ENCODE measurements at places on chromosomes 1 and 21.
A peak's percentile ranks its signal among the peaks of the same experiment; 100 is the strongest.

GRCh38 chr1:186326009-186326408, 49.0 kb downstream of the TPR start:
- DNase-seq, result no peak

- no peak for DNase-seq
Observed at GRCh38 chr1:57632401-57632800, 208.5 kb upstream of the DAB1 start.

DNA sequence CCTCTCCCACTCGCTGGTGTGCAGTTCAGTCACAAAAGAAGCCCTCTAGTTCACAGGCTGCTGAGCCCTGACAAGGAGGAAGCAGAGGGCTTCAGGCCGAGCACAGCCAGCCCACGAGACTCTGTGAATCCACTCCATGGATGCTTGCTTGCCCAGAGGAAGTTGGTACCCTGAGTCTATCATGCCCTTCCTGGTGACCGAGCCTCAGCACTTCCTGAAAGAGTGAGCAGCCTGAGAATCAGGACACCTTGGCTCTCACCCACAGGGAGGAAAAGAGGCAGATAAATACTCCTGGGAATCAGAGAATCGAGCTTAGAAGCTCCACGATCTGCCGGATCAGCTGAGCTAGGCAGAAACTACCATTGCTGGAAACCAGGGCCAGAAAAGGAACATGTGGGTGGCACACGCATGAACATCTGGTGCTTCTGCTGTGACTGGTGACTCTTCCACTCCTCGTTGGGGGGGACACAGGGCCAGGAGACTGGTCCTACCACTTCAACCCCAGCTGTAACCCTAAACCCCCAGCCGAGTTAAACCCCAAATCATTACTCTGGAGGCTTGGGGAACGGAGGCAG, 376.3 kb upstream of the CAMK1G start:
- no peak for DNase-seq

- DNase-seq, result no peak
Observed at GRCh38 chr1:26164861-26165842, 3.6 kb downstream of the C1orf232 start.

DNA sequence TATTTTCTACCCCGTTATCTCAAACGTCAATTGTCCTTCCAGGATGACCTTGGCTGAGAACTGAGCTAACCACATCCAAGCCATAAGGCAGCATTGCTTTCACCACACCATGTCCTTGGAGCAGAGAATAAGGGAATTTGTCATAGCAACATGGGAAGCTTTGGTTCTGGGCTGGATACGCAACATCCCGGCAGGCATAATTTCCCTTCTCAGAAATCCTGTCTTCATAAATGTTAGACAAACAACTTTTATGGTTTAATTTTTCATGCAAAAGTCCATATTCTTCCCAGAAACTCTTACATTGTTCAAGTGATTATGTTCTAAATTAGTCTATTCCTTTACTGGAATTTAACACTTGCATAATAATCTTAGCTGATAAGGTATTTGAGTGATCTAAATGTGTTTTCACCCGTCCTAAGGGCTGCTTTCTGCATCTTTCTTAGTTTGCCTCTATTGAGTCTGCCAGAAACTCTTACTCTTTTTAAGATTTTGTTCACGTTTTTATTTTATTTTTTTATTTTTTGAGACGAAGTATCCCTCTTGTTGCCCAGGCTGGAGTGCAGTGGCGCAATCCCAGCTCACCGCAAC, 51.8 kb downstream of the KCNJ15 start:
- DNase-seq, result no peak

DNA sequence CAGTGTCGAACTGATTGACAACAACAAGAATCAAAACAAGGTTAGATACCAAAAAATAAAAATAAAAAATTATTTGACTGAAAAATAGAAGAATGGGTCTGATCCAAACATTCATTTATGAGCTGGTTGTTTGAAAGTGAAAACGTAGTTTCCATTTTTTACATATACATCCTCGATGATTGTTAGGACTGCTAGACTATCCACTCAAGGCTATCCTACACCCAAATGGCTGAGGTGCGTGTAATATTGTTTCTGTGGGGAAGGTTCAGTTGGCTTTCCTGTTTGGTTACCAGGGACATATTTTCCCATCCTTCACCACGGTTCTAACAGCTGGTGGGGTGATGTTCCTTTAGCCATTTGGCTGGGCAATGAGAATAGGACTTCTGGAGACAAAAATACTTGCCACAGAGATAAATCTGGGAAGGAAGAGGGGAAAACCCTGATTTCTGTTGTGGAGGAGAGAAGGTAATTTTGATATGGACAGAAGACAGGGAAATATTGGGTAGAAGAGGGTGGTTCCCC, 66.3 kb downstream of the MAP3K7CL start:
- no peak for DNase-seq

DNA sequence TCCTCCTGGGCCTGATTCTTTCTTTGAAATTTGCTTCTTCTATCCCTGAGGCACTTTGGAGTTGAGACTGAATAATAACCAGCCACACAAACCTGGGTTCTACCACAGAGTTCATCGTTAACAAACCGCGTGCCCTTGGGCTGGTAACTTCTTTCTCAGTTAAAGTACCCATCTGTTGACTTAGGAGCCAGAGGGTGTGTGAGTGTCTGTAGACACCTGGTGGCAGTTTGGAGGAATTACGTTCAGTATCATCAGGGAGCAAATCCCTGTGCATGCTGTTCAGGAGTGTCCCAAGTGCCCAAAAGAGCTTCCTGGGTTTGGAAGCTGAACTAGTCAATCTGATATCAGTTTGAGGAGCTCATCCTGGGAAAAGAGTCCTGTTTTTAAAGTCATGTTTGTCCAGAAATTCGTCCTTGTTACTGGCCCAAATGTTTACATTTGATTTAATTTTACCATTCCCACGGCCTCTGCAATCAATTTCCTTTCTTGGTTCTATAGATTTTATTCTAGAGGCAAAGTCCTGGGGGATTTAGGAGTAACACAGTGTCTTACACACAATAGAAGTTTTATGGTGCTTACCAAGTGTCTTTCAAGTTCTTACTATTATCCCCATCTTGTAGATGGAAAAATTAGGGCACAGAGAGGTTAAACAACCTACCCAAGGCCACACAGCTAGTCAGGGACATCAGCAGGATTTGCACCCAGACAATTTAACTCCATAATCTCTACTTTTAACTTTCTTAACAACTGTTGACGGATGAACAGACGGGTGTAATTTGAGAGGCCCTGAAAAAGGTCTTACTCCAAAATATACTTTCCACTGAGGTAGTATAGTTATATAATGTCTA, 26.7 kb upstream of the RPTN start:
- peak; percentile 63 for DNase-seq

- no peak for DNase-seq
Observed at GRCh38 chr1:210992837-210993236, 141.1 kb downstream of the KCNH1 start.

- DNase-seq, result no peak
Observed at GRCh38 chr1:172971241-172971640, 79.5 kb downstream of the TNFSF18 start.

- DNase-seq, result no peak
Observed at GRCh38 chr1:91697416-91697815, 188.5 kb downstream of the TGFBR3 start.

DNA sequence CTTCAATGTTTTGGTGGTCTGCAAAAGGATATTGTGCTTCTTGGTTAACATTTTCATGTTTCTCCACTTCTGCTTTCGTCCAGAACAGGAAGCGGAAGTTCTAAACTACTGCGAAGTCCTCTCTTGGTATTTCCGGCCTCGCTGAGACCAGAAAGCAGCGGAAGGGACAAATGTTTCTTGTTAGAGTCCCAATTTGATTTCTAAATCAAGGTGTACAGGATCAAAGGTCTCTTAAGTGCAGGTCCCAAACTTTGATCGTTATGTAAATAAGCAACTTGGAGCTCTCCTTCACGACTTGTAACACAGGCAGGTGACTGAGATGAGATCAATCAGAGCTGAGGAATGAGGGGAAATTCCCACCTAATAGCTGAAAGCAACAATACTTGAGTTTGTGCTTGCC, 40.1 kb upstream of the HMCN1 start:
- DNase-seq, result no peak

DNA sequence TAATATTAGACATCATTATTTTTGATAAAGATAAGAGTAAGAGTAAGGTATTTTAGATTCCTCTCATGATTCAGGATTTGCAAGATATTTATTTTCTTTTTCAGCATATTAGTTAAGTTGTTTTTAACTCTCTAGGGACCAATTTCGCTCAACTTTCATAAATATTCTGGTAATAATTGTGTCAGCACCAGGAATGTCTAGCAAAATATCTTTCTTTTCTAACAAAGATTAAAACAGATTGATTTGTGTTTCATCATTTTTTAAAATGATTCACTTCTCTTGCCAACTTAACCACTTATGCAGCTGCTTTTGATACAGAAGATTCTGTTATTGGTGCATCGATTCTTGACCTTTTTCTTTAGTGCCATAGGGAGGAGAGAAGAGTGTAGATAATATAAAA, 172.8 kb upstream of the PTGFR start:
- DNase-seq, result no peak

DNA sequence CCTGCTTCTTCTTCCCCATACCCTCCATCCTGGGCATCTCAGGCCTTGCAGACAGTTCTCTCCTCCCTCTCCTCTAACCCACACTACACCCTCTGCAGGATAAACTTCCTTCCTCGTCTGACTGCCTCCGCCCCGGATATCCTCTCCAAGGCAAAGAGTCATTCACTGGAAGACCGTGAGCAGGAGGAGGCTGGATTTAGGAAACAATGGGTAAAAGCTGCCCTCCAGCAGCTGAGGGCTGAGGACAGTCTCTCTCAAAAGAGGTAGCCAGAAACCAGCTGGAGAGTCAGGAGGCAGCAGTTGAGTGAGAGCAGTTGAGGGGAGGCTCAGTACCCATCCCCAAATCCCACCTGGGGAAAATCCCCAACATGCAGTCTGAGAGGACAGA, 1.4 kb downstream of the CSRP1 start:
- no peak for DNase-seq

GRCh38 chr1:19315378-19316198, 3.5 kb downstream of the SLC66A1 start:
- DNase-seq, result peak; percentile 44

All from SIG-M5 (cell line).